ENCODE measurements at places on chromosomes 1 and 21. TPM values are rescaled to one million over a fixed set of nuclear protein-coding genes. Genes with fewer than 3 reads are reported as not detected.

- no peak overlapping the region for H3K4me3 ChIP-seq
- no peaks in the 10 kb centered on the region for H3K27me3 ChIP-seq
- peaks cover 7% of the 10 kb centered on the region for H3K4me1 ChIP-seq
- no peak for DNase-seq
- no peaks in the 10 kb centered on the region for H3K36me3 ChIP-seq
- H3K27ac ChIP-seq: peak overlapping the region; percentile 42
Measured at GRCh38 chr1:91700771-91701471, 185.0 kb downstream of the TGFBR3 start.

GRCh38 chr1:41720861-41721410 lies 197.8 kb downstream of the HIVEP3 start:
- no peak for DNase-seq
- H3K4me1 ChIP-seq: peaks cover 4% of the 10 kb centered on the region
- H3K27me3 ChIP-seq: no peaks in the 10 kb centered on the region
- H3K4me3 ChIP-seq: no peak overlapping the region
- H3K27ac ChIP-seq: no peak overlapping the region

- peak; percentile 72 for DNase-seq
- no peaks in the 10 kb centered on the region for H3K27me3 ChIP-seq
- no peaks in the 10 kb centered on the region for H3K36me3 ChIP-seq
Measured at GRCh38 chr1:5509664-5510452, 482.4 kb downstream of the NPHP4 start.

DNA sequence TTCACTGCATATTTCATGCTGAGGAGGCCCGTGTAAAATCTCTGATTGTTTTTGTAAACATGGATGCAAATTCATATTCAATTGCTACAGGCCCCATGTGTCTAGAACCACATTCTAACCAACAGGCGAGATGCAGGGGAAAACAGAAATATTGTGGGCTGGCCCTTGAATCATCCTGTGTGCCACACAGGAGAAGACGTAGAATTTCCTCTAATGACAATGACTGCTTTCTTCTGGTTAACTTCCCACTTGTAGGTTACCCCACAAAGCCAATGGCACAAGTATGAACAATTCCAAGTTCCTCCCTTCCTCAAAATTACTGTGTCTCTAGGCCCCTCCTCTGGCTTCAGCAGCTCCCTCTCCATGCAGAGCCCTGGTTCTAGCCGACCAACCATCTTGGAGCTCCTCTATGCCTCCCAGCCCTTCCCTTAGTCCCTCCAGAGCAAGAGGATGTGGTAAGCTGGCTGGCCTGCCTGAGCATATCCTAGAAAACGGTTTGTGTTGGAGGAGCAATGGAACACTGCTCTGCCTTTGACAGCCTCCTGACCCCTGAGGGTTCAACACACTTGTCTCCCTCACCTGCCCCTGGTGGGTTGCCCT lies 205.2 kb downstream of the HS2ST1 start:
- no peak overlapping the region for H3K27ac ChIP-seq
- H3K4me1 ChIP-seq: no peaks in the 10 kb centered on the region
- no peak overlapping the region for H3K4me3 ChIP-seq
- H3K36me3 ChIP-seq: no peaks in the 10 kb centered on the region
- DNase-seq: no peak

GRCh38 chr1:61869691-61870109 lies 127.4 kb downstream of the PATJ start:
- no peaks in the 10 kb centered on the region for H3K36me3 ChIP-seq
- DNase-seq: no peak
- H3K4me1 ChIP-seq: no peaks in the 10 kb centered on the region
- no peak overlapping the region for H3K4me3 ChIP-seq
- no peaks in the 10 kb centered on the region for H3K27me3 ChIP-seq
- no peak overlapping the region for H3K27ac ChIP-seq

DNA sequence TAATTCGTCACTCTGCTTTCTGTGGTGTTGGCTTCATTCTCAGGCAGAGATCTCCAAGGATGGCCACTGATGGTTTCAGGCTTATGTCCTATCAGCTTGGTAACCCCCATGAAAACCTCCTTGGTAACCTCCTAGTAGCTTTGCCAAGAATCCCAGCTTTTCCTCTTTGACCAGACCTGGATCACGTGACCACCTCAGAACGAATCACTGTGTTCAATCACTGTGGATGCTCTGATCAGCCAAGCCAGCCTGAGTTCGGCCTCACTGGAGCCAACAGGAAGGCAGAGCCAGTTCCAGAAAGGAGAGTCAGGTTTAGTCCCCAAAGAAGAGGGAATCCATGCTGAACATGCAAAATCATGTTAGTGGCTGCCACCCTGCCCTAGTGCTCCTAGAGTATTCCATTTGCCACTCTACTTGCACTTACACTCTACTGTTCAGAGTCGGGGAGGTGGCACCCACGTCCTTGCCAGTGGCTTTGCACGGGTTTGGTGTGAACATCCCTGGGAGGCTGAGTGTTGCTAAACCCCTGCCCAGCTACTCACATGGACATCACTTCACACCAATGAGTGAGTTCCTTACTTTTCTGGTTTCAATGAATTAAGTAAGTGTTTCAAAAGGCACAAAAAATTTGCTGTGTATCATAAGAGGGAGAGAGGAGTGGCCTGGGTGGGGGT lies 33.5 kb upstream of the SSBP3 start:
- no peaks in the 10 kb centered on the region for H3K36me3 ChIP-seq
- H3K27me3 ChIP-seq: no peaks in the 10 kb centered on the region
- no peak overlapping the region for H3K27ac ChIP-seq
- DNase-seq: no peak

- peaks cover 6% of the 10 kb centered on the region for H3K4me1 ChIP-seq
- no peak for DNase-seq
- no peaks in the 10 kb centered on the region for H3K36me3 ChIP-seq
- H3K4me3 ChIP-seq: no peak overlapping the region
- no peaks in the 10 kb centered on the region for H3K27me3 ChIP-seq
Measured at GRCh38 chr1:74430342-74430934, 82.0 kb downstream of the LRRC53 start.

DNA sequence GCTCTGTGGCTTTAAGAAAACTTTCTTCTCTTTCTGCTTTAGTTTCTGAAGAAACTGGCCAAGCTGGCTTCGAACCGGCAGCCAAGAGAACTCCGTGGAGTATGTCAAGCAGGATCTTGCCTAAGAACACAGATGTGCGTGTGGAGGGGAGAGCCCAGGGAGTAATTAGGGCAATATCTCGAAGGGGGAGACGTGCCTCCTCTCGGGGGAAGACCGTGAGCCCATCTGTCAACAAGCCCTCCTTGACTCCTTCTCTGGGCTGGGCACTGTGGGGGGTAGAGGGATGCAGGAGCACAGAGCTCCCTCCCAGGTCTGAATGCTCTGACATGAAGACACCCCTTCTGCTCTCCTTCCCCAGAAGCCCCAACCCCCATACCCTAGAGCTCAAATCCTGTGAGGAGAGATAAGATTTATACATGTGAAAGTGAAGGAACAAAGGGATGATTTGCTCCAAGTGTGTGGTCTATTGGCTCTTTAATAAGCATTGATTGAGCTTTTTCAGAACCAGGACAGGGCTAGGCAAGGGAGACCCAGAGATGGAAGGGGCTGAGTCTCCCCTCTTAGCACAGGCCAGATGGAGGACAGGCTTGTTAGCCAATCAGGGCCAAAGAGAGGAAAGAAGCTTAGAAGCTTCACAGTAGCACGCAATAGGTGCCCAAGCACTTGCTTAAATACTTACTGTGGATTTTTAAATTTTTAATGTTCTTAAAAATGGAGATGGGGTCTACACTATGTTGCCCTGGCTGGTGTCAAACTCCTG lies 37.5 kb downstream of the EDN2 start:
- no peak overlapping the region for H3K4me3 ChIP-seq
- DNase-seq: no peak
- H3K4me1 ChIP-seq: no peaks in the 10 kb centered on the region
- no peak overlapping the region for H3K27ac ChIP-seq
- no peaks in the 10 kb centered on the region for H3K36me3 ChIP-seq

DNA sequence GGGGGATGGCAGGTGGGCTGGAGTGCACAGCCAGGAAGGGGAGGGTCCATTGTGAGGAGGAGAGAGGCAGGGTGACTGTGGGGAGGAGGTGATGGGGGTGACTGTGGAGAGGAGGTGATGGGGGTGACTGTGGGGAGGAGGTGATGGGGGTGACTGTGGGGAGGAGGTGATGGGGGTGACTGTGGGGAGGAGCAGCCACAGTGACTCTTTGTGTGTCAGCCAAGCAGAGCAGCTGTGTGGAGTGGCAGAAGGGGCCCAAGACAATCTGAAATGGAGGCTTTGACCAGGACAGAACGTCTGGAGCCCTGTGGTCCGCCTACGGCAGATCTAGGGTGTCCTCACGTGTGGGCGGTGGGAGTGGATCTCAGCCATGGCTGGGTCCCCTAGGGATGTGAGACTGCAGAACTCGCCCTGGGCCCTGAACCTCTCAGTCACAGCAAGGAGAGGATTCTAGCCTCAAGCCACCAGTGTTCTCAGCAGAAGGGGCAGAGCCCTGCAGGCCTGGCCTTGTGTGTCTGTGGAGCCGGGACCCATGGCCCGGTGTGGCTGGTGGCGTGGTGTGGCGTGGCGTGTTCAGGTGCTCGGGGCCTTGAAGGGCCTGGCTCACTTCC lies 81.5 kb downstream of the OBSCN start:
- no peaks in the 10 kb centered on the region for H3K36me3 ChIP-seq
- no peaks in the 10 kb centered on the region for H3K4me1 ChIP-seq
- no peak overlapping the region for H3K4me3 ChIP-seq
- DNase-seq: no peak
- no peak overlapping the region for H3K27ac ChIP-seq
- no peaks in the 10 kb centered on the region for H3K27me3 ChIP-seq

Gene RIMKLA
- total RNA-seq: 2.6 TPM

Gene SMIM12
- 25.8 TPM for total RNA-seq

Measured in testis (tissue), 5 donors.